Bronchial epithelial cell (primary cell): ENCODE measurements at places on chromosomes 5 and 9.

- no peak for DNase-seq
Observed at GRCh38 chr5:96730586-96730985, 68.4 kb downstream of the CAST start.

- DNase-seq, result no peak
Observed at GRCh38 chr9:68998812-68999211, 15.1 kb downstream of the PRKACG start.

- peak; percentile 55 for DNase-seq
Observed at GRCh38 chr5:153147891-153148623, 342.4 kb upstream of the GRIA1 start.

DNA sequence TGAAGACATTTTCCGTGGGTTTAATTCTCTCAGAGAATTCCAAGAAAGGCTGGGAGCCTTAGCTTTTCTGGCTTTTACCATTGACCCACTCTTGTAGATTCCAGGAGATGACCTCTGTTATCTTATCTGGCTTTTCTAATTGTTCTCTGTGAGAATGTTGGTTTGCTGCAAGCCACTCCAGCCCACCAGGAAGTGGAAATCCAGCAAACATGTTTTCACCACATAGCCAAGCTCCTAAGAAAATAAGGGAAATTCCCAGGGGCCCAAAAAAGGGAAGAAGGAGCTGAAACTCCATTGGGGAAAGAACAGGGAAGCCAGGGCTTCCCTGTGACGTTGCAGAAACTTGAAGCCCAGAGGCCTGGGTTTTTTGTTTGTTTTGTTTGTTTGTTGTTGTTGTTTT is 19.7 kb downstream of the GPR107 start:
- DNase-seq, result no peak

DNA sequence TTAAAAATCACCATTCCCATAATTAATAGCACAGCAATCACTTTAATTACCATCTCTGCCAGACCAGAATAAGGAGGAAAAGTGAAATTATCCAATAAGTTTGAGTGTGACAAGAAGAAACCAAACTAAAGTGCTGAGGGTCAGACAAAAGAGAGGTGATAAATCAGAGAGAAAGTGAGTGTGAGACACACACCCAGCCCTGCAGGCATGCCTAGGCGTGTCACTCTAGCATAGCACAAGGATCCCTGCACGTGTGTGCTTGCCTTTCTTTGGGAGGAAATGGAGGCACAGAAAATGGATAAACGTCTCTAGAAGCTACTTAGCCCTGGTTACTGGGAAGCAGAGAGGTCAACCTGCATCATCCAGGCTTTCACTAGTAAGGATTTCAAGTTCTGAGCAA is 56.2 kb downstream of the SEMA6A start:
- peak; percentile 77 for DNase-seq

DNA sequence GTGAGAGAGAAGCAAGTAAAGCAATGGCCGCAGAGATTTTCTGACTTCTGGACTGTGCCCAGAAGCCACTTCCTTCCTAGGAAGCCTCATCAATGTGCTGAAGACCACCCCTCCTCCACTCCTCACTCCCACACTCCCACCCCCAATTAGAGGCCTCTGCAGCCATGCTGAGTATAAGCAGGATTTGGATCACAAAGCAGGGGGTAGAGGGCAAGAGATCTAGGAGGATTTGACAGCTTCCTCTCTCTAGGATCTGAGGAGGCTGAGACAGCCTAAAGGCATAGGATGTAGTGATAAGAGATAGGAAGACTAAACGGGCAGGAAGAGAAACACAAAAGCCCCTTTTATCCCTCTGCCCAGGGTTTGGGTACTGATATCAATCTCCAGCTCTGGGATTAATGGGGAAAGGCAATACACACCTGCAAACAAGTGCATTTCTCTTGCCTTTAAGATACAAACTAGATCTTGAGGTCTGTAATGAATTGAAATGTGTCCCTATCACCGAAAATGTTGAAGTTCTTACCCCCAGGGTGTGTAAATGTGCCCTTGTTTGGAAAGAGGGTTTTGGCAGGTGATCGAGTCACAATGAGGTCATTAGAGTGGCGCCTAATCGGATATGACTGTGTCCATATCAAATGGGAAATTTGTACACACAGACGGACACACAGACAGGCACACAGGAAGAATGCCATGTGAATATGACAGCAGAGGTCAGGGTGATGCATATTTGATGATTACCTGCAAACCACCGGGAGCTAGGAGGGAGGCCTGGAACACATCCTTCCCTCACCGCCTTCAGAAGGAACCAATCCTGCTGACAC is 28.5 kb downstream of the KCNV2 start:
- peak; percentile 32 for DNase-seq

DNA sequence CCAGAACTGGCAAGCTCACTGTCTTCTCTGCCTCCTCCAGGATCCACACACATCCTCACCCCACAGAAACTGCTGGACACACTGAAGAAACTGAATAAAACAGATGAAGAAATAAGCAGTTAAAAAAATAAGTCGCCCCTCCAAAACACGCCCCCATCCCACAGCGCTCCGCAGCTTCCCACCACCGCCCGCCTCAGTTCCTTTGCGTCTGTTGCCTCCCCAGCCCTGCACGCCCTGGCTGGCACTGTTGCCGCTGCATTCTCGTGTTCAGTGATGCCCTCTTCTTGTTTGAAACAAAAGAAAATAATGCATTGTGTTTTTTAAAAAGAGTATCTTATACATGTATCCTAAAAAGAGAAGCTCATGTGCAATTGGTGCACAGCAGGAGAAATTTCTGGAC is 16.1 kb upstream of the CFAP157 start:
- no peak for DNase-seq

- DNase-seq, result no peak
Observed at GRCh38 chr9:38127271-38127839, 58.3 kb upstream of the SHB start.

DNA sequence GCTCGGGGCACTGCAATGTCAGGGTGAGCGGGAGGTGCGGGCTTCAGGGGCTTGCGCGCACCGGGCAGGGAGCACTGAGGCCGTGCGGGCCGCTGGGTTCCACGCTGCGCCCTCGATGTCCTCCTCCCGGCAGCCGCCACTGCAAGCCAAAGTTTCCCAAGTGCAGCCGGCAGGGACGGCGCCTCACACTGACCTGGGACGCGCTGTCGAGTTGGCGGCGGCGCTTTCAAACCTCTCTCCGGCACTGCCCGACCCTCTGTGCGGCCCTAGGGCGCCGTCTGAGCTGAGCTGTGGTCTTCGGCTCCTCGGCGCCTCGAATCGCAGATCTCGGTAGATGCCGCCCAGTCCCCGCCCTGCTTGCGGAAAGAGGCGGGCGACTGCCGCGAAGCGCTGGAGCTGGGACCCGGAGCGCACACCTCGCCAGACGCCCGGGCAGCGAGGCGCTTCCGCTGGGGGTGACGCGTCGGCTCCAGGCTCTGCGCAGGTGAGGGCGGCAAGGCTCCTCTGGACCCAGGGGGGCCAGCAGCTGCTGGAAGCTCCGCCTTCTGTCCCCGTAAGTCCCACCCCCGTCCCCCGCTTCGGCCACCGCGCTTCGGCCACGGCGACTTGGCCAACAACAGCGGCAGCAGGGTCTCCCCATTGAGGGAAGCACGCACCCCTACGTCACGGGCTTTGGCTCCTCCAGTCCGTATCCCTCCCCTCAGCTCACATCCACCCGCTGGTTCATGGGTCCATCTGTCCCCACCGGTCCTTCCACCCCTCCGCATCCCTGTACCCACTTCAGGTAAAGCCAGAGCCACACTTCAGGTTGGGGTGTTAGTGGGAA is at the start of gene ANKRD34B:
ANKRD34B (minus strand) TSS at position 320 of the 826 bp plus-strand sequence. CDS start 10,261 bp downstream, outside the sequence.
- DNase-seq, result no peak

- peak; percentile 25 for DNase-seq
Observed at GRCh38 chr5:13866792-13867191, 77.7 kb downstream of the DNAH5 start.

- no peak for DNase-seq
Observed at GRCh38 chr9:78325846-78326360, 29.0 kb downstream of the PSAT1 start.

DNA sequence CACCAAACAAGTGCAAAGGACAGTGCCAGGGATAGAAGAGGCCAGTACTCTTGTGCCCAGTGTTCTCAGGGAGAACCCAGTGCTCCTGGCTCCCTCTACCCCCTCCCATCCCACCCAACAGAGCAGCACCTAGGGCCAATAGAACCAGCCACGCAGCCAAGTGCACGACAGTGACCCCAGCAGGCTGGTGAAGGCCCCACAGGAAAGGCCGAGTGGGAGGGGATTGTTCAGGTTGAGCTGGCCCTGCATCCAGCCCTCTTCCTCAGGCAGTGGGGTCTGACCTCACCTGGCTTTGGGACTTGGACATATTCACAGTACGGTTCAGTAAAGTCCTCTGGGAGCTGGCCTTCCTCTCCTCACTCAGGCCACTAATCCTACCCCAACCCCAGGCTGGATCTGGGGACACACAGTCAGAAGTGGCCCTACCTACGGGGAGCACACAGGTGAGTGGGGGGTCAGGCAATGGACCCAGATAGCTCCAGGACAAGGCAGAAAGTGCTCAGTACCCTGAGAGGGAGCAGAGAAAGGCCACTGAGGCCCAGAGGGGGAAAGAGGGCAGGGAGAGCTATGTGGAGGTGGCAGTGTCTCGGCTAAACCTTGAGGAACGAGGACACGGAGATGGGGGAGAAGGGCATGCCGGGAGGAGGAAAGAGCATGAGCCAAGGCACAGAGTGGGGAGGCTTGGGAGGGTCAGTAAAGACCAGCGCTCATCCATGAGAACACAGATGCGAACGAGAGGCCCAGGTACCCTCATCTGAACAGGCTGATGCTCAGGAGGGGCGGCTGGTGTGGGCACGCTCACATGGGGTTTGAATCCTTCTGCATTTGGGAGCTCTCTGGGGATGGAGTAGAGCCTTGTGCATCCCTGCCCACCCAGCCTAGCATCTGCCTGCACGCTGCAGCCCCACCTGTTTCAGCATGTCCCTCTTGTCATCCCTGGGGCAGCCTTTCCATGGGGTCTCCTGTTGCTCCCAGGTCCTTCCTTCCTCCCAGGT is 25.6 kb downstream of the POLR1E start:
- no peak for DNase-seq

DNA sequence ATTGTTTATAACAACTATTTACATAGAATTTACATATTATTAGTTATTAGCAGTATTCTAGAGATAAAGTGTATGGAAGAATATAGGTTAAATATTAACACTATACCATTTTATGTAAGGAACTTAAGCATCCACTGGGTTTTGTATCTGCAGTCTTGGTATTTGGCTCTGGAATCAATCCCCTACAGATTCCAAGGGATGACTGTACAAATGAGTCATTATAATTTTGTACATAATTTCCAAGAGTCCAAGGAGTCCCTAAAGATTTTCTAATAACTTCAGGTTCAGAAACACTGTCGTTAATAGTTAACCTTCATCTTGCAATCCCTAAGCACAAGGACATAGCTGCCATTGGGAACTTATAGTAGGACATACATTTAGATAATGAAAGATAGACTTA is 254.8 kb upstream of the PDE4D start:
- DNase-seq, result peak; percentile 50

- DNase-seq, result peak; percentile 33
Observed at GRCh38 chr9:69546265-69546664, 125.9 kb downstream of the APBA1 start.
